Right cardiac atrium (tissue), 5 donors: ENCODE measurements at places on chromosomes 3 and 15.

DNA sequence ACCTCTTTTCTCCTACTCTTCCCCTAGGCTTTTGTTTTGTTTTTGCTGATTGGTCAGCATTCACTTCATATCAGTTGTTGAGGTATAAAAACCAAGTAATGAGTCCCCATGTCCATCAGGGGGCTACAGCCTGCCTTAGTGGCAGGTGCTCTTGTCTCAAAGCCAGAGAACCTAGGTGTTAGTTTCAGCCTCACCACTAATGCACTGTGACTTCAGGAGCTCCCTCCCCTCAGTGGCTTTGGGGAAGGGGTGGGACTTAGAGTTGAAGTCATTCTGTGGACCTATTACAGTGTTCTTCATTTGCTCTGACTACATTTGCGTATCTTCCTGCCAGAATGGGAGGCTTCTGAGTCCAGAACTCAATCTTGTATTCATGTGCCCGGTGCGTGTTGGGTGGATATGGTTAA lies 41.6 kb downstream of the NR2C2 start:
- DNase-seq = no peak

- DNase-seq = no peak
These were observed 178.3 kb downstream of the UACA start for GRCh38 chr15:70584838-70585706.

- DNase-seq = no peak
These were observed 316.7 kb downstream of the FOXP1 start for GRCh38 chr3:71266875-71267274.

DNA sequence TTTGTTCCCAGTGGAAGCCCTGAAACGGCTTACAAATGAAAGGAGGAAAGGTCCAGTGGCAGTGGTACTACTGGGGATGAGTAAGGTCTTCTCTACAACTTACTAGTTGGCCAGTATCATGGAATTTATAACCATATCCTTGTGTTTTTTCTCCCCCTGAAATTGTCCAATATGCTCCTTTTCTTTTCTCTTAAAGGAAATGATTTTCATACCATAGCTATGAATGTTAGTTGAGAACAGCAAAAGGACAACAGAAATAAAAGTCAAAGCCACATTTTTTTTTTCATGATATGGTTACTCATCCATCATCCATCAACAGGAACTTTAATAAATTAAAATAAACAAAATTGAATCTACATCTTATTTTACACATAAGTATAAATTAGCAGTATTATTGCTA lies 450.4 kb downstream of the MFSD1 start:
- no peak for DNase-seq

- peak; percentile 47 for DNase-seq
These were observed 76.1 kb upstream of the DCLK3 start for GRCh38 chr3:36840453-36840921.
